ENCODE measurements at places on chromosomes 5 and 9.

DNA sequence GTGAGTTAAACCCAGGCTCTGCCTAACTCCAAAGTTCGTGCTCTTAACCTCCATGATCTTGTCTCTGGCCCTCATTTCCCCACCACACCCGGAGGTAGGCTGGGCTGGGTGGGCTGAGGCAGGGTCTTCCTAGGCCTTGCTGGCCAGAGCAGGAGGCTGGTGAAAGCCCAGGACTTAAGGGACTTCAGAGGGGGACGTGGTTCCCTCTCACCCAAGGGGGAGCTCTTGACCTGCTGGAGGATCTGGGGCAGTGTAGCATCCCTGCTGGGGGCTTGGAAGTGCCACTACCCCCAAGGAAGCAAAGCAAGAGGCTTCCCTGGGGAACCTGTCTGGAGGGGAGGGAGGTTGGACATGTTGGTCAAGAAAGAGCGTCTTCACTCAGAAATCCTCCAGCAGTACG lies 14.7 kb downstream of the PITX1 start:
- no peak for DNase-seq

DNA sequence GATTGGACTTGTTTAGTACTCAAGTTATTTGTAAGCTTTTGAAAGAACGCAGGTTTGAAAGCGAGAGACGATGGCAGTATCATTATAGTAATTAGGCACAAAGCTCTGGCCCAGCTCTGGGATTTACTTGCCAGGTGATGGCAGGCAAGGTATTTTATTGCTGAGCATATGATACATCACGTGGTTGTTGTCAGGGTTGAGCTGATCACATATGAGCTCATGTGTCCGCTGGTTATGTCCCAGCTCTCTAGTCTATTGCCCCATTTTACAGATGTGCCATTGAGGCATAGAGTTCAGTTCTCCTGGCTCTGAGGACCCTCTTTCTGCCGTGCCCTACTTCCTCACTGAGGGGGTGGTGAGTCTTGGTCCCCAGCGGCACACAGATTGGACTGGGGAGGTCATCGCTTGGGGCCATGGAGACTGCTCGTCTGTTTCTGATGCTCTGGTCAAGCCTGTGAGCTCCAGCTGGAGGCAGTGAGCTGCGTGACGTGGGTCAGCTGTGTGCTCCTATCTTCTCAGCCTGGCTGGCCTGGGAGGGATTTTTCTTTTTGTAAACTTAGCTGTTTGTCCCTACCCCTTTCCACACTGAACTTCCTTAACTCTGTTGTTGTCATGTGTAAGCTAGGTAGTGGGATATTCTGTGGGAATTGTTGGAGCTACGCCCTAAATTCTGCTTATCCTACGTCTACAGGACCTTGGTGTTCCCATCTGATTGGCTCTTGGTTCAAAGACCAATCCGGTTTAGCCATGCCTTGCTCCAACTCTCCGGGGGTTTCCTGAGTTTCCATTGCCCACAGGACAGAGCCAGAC lies 2.2 kb downstream of the NXNL2 start:
- no peak for DNase-seq

DNA sequence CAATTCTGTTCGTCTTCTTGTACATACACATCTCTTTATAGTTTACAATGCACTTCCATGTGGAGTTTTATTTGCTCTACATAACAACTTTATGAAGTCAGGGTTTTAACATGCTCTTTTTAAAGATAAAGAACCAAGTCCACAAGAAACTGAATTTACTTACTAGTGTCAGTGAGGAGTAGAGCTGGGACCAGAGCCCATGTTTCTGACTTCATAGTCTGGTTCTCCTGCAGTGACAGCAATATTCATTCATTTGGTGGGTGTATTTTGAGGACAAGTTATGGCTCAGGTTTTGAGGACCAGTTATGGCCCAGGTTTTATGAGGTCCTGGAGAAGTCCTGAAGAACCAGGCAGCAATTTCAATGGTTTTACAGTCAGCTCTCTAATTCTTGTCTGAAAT lies 481.9 kb upstream of the TNC start:
- DNase-seq, result no peak

GRCh38 chr5:168772316-168772961 lies 193.3 kb upstream of the PANK3 start:
- DNase-seq, result no peak

DNA sequence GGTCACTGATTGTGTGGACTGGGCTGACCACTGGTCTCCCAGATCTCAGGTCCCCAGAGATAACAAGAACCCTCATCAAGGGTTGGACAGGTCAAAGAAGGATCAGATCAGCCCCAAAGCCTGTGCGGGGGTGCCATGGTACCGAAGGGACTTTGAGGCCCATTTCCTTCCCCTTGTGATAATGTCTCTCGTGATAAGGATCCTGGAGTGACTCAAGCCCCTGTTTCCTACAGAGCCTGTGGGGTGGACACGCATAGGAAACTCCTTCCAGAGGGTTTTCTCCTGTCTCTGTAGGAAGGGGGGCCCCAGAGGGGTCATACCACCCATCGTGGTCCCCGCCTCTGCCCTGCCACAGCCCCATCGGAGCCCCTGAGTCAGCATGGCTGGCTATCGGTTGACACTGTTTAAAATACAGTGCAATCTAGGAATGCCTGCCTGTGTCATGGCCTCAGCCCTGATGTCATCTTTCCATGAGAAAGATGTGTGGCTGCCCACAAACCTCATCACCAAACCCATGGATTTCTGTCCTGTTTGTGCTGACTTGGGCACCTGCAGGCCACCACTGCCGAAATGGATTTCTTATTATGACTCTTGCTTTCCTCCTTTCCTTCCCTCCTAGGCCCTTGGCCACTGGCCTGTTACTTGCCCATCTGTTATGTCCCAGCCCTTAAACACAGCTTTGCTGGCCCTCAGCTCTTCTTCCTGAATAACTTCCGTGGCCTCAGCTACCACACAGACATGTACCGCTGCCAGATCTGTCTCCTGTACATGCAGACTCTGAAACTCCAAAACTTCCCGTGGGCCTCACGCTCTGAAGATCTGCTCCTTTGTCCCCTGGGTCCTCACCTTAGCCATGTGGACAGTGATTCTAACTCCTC lies 2.9 kb upstream of the CSF2 start:
- DNase-seq, result peak; percentile 42

DNA sequence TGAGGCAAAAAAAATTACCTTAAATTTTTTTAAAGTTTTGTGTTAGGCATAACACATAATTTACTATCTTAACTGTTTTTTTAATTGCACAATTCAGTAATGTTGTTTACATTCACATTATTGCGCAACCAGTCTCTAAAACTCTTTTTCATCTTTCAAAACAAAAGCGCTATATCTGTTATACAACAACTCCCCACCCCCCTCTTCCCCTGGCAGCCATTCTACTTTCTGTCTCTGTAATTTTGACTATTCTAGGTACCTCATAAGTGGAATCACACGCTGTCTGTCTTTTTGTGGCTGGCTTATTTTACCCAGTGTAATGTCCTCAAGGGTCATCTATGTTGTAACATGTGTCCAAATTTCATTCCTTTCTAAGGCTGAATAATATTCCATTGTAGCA lies 241.5 kb upstream of the DMRT1 start:
- DNase-seq, result no peak

DNA sequence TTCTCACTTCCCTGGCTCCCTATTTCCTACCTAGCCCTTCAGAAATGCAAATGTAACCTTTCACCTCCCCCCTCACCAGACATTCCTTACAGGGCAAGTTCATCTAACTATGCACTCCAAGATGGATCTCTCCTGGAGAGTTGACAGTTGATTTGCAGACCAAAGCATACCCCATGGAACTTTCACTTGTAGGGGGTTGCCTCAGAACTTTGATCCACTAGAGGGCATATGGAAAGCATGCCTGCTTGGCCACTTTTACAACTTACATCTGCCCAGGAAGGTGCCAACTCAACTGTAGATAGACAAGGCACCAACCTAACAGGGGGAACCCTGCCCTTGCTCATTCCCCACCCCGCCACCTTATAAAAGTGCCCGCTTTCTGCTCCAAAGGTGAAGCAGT lies 187.8 kb downstream of the NXNL2 start:
- no peak for DNase-seq

DNA sequence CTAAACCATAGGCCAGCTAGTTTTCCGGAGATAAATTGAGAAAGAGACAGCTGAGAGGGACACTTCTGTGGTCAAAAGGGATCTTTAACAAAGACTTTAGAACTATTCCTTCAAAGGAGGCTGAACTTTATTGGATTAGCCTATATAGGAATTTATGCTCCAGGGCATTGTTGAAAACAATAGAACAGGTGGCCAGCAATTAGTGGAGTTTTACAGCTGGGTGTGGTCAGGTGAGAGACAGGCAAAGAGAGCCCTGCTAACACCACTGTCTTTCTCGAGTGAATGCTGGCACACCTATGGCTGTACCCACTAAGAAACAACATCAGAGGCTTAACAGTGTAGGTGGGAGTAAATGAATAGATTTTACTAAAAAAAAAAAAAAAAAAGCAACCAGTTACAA lies 16.7 kb upstream of the TLR4 start:
- no peak for DNase-seq

GRCh38 chr5:137665678-137666460 lies 70.0 kb downstream of the KLHL3 start:
- DNase-seq, result no peak

DNA sequence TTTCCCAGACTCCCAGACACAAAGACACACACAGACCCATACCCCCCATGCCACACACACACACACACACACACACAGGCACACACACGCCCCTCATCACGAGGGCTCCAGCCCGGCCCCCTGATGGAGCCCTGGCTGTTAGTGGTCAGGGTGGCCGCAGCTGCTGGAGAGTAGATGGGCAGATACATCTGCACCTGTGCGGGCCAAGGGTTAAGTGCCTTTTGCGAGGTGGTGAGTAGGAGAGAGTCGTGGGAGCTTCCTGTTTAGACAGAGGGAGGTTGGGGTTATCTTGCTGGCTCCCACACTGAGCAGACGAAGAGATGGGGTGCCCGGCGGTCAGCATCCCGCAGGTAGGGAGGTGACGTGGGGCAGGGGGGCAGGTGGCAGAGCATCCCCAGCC lies 8.2 kb downstream of the PRRX2 start:
- no peak for DNase-seq

GRCh38 chr5:103394676-103395075 lies 136.1 kb downstream of the MACIR start:
- no peak for DNase-seq

All from fibroblast of skin of right biceps (primary cell).